Mammary epithelial cell (primary cell): ENCODE measurements at places on chromosomes 3 and 15. TPM values are rescaled to one million over a fixed set of nuclear protein-coding genes. Genes with fewer than 3 reads are reported as not detected.

GRCh38 chr3:185540695-185541094 lies 11.7 kb downstream of the LIPH start:
- DNase-seq: no peak

DNA sequence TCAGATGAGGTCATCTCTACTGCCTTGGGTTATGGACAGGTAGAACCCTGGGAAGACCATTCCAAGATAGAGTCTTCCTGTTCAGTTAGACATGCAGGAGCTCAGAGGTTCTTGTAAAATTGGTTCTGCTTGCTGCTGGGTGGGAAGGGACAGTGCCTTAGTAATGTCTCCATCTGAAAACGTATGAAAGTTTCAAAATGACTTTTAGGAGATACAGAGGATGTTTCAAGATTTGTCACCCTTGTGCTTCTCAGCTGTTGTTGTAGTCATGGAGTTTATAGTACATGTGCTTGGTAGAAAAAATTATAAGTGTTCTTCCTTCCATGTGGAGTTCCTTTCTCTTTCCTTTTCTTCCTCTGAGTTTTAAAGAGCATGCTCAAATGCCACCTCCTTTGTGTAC lies 885.2 kb upstream of the CFAP20DC start:
- DNase-seq: no peak

- DNase-seq: no peak
Observed at GRCh38 chr3:10193692-10194327, 29.1 kb downstream of the IRAK2 start.

GRCh38 chr3:62261121-62261520 lies 112.2 kb downstream of the FEZF2 start:
- DNase-seq: peak; percentile 82

GRCh38 chr15:43702701-43703424 lies 9.2 kb downstream of the CKMT1A start:
- DNase-seq: no peak

GRCh38 chr15:68834346-68834745 lies 13.7 kb upstream of the ANP32A start:
- DNase-seq: no peak

- no peak for DNase-seq
Observed at GRCh38 chr15:22978691-22979237, 1.4 kb downstream of the CYFIP1 start.

DNA sequence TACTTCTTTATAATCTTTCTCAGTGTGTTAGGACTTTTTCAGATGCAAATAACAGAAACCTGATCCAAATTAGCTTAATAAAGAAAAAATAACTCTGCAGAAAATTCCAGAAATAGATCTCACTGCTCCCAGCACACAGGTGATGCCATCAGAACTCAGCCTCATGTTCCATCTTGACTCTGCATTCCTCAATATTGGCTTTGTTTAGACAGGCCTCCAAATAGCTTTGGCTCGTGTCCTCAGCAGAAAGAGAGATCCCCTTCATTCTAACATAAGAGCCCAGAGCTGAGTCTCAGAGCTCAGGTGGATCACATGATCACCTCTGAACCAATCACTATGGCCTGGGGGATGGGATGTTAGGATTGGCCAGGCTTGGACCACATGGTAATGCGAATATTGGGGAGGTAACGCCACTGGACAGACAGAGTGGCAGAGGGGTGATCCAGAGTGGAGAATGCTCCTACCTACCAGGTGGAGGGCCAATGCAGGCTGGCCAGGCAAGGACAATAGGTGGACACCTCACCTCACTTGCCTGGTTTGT lies 46.6 kb upstream of the TBC1D21 start:
- DNase-seq: peak; percentile 44

The SUSD5 gene
- 0.33 TPM for total RNA-seq

DNA sequence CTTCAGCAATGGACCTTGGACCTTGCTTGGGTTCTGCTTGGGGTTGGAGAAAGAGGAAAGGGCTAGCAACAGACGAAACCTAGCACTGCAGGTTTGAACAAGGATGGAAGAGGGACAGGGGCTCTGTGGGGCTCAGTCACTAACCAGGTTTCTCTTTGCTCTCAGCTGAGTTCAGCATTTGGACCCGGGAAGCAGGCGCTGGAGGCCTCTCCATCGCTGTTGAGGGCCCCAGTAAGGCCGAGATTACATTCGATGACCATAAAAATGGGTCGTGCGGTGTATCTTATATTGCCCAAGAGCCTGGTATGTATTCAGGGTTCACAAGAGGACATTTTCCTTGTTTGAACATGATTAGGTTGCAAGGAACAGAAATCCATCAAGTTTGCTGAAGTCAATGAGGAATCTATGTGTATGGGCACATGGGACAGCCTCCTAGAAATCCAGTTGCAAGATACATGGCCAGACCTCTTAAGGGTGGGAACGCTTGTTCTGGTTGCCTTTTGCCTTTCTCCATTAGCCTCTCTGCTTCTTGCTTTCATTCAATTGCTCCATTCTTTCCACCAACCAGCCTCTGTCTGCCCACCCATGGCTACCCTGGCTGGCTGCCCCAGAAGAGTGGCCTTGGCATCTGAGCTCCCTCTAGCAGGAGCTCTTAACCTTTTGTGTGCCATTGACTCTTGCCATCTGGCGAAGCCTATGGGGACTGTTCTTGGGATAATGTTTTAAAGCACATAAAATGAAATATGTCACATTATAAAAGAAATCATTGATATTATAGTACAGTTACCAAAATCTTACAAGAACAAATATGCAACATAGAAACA lies 55.9 kb downstream of the DNASE1L3 start:
- no peak for DNase-seq

GRCh38 chr3:31562525-31562924 lies 29.8 kb downstream of the STT3B start:
- no peak for DNase-seq

The TMEM207 gene
- not detected for total RNA-seq

DNA sequence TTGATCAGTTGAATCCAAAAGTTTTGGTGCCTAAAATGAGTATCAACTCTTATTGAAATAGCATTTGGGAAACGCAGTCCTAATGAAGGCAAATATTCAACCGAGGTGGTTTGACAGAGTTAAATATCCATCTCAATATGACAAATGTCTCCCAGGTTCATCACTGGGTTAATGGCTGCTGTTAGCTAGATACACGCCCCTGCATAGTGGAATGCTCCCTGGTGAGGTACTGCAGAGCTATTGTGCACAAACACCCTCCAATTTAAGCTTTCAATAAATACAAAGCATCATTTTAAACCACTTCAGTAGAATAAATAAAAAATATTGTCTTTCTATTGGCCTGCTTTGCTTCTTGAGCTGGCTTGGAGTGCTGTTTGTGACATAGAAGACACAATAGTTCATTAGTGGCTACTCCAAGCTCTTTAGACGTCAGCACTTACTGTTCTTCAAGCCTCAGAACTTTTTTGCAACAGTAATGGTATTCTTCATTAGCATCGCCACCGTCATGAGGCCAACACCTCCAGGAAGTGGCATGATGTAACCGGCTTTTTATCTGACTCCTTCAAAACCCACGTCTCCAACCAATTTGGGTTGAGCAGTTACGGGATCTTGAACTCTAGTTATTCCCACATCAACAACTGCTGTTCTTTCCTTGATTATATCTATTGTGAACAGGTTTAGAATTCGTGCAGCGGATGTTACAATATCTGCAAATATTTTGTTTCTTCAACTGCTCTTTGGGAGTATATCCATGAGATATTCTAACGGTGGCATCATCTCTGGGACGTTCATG lies 1159.6 kb upstream of the EPHA6 start:
- DNase-seq: no peak

The IVD gene
- total RNA-seq: 44.3 and 49.5 TPM in 2 replicates

The SPINT1 gene
- 154 and 159 TPM in 2 replicates for total RNA-seq

The LAMB2 gene
- total RNA-seq: 233 and 262 TPM in 2 replicates

GRCh38 chr15:70451821-70452653 lies 311.3 kb downstream of the UACA start:
- DNase-seq: no peak

The SLITRK3 gene
- not detected in 2 replicates for total RNA-seq
